Activated naive CD4-positive, alpha-beta T cell treated with anti-CD3 and anti-CD28 coated beads, Interleukin-2, amount 50 U/mL, for 72 hours (primary cell): ENCODE measurements at places on chromosomes 4 and X. TPM values are rescaled to one million over a fixed set of nuclear protein-coding genes. Genes with fewer than 3 reads are reported as not detected.
A peak's percentile ranks its signal among the peaks of the same experiment; 100 is the strongest.

Gene BTK
- total RNA-seq: 0.41 TPM

Gene GLRA2
- total RNA-seq: not detected

Gene ZMAT1
- total RNA-seq: 1.7 TPM

Gene ASB12
- not detected for total RNA-seq

Gene ZAR1
- not detected for total RNA-seq

Gene ATOH1
- total RNA-seq: not detected

Gene TSPAN6
- 0.73 TPM for total RNA-seq

Gene UGT2B15
- total RNA-seq: not detected

Gene RHOXF2B
- not detected for total RNA-seq

Gene SPP1
- not detected for total RNA-seq

Gene AP1S2
- total RNA-seq: 21.6 TPM

Gene AMTN
- total RNA-seq: not detected

DNA sequence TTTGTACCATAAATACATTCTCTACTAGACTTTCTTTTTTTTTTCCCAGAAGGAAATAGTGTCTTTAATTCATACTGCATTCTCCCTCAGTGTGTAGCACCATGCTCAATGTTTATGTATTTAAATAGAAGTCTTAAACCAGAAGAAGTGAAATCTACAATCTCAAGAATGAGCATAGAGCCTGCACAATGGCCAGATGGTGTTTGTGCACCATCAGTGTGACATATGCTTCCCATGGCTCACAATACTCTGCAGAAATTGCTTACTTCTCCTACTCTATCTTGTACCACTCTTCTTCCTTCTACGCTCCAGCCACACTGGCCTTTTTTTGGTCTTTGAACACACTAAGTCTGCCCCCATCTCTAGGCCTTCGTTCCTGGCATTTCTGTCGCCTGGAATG lies 2.6 kb upstream of the DOCK11 start:
- no peak for DNase-seq

DNA sequence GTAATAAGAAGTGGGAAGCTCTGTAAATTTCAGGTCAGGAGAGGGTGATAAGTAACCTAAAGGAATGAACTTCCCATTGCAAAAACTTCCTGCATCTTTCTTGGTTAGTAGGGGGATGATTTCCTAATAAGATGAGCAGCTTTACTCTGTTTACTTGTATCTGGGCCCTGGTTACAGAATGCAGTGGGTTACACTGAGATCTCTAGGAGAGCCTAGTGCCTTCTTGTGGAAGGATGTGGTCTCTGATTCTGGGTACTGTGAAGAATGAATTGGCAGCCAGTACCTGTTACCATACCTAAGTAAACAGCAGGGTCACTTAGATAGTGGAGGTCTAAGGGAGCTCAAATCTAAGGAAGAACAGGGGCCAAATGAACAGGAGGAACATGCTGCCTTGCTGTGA lies 320.6 kb downstream of the ARHGAP10 start:
- DNase-seq: peak; percentile 5

DNA sequence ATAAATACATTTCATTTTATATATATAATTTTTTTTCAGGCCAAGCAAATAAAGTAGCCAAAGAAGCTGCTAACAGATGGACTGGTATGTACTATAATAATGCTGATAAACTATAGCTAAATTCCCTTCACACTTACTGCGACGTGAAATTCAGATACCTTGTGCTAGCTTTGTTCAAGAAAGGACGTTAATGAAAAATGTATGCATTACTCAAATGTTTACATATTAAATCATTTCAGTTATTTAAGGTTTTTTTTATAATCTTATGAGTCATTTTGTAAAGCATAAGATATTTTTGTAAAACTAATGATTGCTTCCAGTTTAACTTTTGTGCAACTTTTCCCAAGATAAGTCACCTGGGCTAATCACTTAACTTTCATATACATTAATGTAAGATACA lies 57.2 kb upstream of the TMEM131L start:
- DNase-seq: no peak

- DNase-seq: no peak
Observed at GRCh38 chr4:119299741-119300100, 22.2 kb downstream of the FABP2 start.

- DNase-seq: no peak
Observed at GRCh38 chr4:113272523-113272922, 223.1 kb downstream of the ANK2 start.

GRCh38 chrX:2677764-2678163 lies 13.3 kb upstream of the CD99 start:
- DNase-seq: no peak

DNA sequence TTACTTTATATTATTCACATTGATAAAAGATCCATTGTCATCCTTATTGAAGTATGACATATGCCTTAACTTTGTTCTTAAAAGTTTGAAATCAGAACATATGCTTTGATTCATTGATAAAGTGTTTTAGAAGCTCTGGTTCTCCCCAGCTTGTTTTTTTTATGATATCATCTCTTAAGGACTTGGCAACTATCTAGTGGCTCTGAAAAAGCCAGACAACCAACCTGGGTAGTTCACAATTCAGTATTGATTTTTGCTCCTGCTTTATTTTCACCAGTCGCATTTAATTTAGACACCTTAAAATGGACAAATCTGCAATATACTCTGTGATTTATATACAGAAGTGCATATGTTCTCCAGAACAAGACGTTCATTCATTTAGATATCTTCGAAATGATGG lies 70.1 kb downstream of the GRIA2 start:
- no peak for DNase-seq

- no peak for DNase-seq
Observed at GRCh38 chr4:146632770-146633470, 5.8 kb upstream of the POU4F2 start.

- no peak for DNase-seq
Observed at GRCh38 chr4:90960433-90960832, 833.2 kb downstream of the CCSER1 start.

- no peak for DNase-seq
Observed at GRCh38 chrX:45187731-45188130, 12.9 kb downstream of the DIPK2B start.

- DNase-seq: no peak
Observed at GRCh38 chr4:175456131-175456530, 355.9 kb downstream of the GPM6A start.

DNA sequence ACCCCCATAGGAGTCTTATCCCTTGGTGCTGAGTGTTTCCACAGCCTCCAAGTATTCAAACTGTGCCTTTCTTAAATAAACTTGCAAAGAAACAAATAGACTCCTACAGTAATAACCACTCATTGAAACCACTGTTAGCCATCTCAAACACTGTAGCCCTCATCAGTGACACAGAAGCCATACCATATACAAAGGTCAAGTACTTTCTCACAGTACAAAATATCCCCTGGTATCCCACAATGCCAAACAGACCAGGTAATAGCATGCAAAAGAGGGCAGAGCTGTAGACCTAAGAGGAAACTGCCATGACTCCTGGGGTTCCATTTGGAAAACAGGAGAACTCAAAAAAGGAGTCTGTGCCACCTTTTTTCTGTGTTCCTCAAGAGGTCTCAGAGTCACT lies 173.8 kb upstream of the PPP1R2C start:
- no peak for DNase-seq

DNA sequence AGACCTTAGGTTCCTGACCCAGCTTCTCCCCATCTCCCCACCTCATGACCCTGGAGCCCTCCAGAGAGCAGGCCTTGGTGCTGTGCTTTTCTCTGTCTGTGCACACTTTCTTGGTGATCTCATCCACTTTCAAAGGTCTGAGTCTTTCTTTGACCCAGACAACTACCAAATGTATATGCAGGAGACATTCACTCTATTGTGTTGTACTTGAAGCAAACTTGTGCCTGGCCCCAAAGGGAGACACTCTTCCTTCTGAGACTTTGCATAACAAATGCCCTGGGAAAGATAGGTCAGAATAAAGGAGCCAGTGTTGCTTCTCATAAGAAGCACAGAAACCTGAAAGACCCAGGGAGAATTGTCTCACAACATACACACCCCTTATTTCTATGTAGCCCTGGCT lies 54.3 kb upstream of the TLR2 start:
- no peak for DNase-seq

DNA sequence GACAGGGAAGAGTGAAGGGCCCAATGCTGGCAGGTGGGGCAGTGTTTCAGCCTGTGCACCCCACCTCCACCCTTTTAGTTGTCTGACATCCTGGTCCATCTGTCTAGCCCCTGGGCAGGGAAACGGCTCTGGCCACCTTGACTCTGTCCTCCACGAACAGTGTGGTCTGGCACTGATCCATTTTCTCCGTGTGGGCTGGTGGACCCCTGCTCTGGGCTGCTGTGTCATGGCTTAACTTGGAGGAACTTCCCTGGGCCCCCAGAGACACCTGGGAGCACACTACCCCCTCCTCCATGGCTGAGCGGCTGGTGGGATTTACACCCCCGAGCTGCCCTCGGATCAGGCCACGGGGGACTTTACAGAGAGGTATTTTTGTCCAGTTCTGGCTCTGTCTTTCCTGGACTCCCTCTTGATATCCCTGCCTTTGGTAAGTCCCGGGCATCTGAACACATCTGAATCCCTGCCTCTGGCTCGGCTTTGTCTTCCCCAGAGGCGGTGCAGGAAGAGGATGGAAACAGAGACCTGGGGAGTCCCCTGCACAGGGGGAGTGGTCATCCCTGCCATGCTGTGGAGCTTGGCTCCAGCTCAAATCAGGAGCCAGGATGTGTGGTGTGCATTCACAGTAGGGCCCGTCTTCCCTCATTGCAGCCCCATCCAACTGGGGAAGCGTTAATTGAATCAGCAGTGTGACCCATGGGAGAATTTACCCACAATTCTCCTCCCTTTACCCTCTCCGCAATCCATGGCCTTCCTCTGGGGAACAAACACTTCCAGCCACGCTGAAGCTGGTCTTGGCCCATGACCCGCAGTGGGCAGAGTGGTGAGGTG lies 6.3 kb upstream of the NKX1-1 start:
- DNase-seq: no peak

DNA sequence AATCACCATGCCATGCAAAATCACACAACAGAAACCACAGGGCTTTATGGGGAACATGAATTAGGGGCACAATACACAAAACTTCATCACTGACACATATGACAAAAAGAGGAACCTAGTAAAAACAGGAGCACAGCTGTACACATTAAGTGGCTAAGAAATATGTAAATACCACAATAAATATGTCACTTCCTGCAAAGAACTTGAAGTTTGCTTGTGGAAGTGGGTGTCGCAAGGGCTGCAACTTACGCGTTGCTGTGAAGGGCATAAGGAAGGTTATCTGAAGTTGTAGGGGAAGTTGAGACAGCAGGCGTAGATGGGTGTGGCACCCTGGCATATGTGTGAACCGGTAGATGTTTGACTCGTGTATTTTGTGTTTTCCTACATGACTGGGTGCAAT lies 42.4 kb downstream of the CLCN4 start:
- DNase-seq: no peak

GRCh38 chrX:110003167-110004156 lies 548 bp downstream of the TMEM164 start:
- peak; percentile 1 for DNase-seq
